Kidney epithelial cell (primary cell): ENCODE measurements at places on chromosomes 12 and 14. TPM values are rescaled to one million over a fixed set of nuclear protein-coding genes. Genes with fewer than 3 reads are reported as not detected.
A peak's percentile ranks its signal among the peaks of the same experiment; 100 is the strongest.

DNA sequence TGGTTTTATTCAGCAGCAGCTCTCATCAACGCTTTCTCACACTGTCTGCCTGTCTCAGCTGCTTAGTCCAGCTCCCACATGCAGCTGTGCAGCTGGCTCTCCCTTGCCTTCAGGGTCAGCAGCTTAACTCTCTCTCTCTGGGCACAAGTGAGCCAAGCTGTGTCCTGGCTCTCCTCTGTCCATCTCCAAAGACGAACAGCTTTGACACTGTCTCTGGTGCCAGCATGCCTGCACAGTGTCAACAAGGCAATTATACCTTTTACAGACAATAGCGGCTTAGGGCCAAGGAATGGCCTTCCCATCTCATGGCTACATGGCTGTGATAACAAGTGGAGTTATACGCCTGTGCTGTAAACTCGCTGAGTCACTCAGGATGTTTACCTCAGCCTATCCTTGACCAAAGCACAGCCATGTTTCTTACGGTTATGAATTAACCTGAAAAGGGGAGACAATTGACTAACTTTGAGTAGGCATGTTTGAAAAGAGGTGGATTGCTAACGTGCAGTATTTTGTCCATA, 38.4 kb upstream of the MANSC4 start:
- DNase-seq: no peak

DNA sequence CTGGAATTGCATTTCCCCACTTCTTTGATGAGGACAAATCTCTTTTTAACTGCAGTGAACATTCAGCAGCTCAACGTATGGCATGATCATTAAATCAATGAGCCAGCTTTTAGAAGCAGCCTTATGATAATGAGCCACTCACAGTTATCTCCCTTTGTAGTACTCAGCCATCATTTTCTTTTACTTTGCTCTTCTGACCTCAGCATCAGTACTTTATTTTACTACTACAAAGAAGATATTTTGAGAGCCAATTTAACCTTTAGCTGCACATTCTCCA, 250.0 kb upstream of the CLEC14A start:
- no peak for DNase-seq

DNA sequence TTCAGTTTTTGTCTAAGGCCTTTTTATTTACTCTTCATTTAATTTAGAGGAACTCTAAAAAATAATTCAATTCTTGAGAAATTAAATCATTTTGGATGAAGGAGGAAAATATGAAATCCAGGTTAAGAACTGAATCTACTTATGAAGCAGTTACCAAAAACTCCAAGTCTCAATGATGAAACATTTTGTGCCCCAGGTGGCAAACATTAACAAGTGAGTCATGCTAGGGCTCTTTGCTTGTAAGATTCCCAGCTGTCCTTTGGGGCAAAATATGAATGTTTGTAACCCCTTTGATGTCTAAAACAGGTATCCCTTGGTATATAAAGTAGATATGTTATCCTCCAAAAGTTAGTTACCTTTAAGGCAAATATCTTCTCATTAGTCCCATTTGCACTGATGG, 202.4 kb downstream of the NEDD1 start:
- DNase-seq: peak; percentile 35

DNA sequence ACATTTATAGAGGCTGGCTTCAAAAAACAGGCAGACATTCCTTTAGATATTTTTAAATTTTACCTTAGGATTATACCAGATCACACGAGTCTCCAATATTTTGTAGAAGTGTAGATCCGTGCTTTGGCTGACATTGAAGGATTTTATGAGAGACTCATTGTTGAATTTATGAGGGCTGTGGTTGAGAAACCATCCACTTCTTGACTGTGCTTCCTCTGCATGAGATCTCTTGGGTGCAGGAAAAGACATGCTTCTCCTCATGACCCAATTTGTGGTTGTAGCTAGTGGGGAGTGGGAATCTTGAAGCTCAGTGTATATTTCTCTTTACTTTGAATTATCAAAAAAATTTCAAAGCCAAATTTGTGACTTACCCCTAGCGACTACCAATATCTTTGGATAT, 36.7 kb upstream of the NKX2-8 start:
- no peak for DNase-seq

DNA sequence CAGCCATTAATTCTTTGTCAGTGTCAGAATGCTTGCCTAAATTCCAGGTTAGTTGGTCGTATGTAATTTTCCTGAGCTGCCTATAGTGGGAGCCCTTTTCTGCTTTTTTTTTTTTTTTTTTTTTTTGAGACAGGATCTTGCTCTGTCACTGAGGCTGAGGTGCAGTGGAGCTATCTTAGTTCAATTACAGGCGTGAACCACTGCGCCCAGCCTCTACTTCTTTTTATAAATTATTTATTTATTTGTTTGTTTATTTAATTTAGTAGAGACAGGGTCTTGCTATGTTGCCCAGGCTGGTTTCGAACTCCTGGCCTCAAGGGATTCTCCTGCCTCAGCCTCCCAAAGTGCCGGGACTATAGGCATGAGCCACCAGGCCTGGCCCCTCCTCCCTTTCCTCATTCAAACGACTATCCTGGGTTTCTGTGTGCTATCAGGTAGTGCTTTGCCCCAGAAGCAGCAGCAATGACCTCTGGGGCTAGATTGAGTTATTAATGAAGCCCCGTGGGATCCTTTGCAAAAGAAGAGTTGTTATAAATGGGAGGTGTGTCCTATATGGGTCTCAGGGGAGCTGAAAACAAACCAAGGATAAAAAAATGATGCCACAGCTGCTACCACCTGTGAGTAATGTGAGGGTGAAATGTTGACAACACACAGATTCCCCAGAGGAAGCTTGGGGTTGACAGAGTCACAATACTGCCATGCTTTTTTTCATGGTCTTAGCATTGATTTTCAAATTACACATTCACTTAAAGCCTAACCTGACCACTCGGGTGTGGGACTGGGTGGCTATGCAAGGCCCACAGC, 34.6 kb upstream of the NFKBIA start:
- DNase-seq: no peak

DNA sequence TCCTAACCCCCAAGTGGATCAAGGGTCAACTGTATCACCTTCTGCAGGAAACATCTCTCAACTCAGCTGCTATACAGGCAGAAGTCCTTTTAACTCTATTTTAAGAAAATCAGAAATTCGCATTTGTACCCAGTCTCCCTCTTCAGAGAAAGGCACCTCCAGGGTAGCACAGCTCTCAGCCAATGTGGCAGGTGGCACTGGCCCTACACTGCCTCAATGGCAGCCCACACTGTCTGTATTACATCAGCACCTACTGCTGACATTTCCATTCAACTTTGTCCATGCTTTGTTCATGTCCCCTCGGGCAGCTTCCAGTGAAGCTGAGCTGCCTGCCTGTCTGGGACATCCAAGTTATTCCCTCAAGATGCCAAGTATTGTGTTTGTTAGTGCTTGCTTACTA, 8.8 kb downstream of the SPTSSA start:
- no peak for DNase-seq

GRCh38 chr12:122356192-122356635, 66.3 kb downstream of the CLIP1 start:
- DNase-seq: no peak

- no peak for DNase-seq
These were observed 34.1 kb upstream of the C12orf75 start for GRCh38 chr12:105296116-105297089.

- DNase-seq: no peak
These were observed 66.8 kb upstream of the GPR68 start for GRCh38 chr14:91311284-91311662.

- DNase-seq: no peak
These were observed 14.4 kb downstream of the FMNL3 start for GRCh38 chr12:49692851-49693250.

- DNase-seq: no peak
These were observed 322.2 kb downstream of the TMEM121 start for GRCh38 chr14:105848570-105848969.

DNA sequence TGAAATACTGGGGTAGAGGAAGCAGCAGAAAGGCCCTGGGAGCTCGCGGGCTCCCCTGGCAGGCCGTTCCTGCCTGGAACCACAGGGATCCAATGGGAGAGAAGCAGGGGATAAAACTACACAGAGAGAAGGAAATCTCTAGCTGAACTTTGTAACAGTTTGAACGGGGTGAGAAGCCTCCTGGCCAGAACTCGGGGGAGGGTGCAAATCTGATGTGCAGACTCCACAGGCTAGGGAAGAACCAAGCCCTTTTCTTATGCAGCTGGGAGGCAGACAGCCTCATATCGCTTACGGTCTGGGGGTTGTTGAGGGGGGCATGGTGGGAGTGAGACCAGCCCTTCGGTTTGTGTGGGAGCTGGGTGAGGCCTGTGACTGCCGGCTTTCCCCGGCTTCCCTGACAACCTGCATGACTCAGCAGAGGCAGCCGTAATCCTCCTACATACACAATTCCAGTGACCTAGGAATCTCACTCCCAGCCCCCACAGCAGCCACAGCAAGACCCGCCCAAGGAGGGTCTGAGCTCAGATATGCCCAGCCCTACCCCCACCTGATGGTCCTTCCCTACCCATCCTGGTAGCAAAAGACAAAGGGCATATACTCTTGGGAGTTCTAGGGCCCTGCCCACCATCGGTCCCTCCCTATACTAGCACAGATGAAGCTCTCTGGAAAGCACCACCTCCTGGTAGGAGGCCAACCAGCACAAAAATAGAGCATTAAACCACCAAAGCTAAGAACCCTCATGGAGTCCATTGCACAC, 143.0 kb downstream of the TMTC1 start:
- peak; percentile 31 for DNase-seq

- peak; percentile 89 for DNase-seq
These were observed 54.6 kb downstream of the NUAK1 start for GRCh38 chr12:106084014-106084671.

- no peak for DNase-seq
These were observed 95.2 kb downstream of the TSPAN9 start for GRCh38 chr12:3172124-3173007.

DNA sequence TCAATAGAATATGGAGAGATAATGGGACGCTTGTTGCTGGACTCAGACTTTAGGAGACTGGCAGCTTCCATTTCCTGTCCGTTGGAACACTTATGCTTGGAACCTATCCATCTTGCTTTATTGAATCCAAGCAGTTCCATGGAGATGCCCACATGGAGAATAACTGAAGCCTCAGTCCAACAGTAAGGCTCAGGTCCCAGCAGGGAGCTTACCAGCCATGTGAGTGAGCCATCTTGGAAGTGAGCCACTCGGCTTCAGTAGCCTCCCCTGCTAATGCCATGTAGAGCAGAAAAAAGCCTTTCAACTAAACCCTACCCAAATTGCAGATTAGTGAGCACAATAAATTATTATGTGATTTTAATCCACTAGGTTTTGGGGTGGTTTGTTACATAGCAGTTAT, 538.8 kb upstream of the STXBP6 start:
- DNase-seq: no peak

DNA sequence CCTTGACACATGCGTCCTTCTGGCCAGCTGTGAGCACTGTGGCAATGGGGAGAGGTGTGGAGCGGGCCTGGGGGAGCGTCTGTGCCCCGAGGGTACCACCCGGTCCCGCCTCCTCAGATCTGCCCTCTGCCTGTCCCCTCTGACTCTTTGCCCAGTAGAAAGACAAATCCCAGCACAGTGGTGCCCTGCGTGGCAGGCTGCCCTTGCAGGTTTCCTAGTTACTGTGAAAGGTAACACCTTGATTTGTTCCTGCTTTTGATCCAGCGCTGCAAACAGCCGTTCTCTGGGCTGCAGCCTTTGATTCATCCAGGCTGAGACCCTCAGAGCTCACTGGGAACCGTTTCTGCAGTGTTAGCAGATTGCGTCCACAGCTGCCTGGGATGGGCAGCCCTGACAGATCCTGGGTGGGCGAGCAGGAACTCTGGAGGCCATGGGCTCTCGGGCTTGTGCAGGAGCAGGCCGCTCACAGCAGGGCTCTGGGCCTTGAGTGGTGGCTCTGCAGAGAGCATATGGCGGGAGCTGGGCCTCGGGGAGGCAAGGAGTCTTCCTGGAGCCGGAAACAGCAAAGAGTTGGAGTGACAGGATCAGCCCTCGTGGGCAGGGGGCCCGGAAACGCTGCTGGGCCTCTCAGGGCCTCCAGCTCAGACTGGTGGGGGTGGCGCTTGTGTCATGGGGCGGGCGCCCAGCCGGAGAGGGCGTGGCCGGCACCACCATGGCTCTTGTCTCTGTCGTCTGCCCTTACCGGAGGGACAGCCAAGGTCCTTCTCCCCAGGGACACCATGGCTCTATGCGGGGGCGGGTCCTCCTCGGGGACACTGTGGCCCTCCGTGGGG, 16.6 kb downstream of the FBRSL1 start:
- DNase-seq: no peak

GRCh38 chr14:44149597-44149996, 357.5 kb downstream of the FSCB start:
- peak; percentile 12 for DNase-seq

GRCh38 chr12:119528241-119528640, 65.3 kb upstream of the TMEM233 start:
- no peak for DNase-seq

Gene FAM186B
- total RNA-seq: 0.14 and 0.21 TPM in 2 replicates

Gene TEX52
- total RNA-seq: not detected in 2 replicates

Gene KRT83
- not detected in 2 replicates for total RNA-seq

Gene INSM2
- not detected in 2 replicates for total RNA-seq

Gene ENO2
- total RNA-seq: 27.0 and 33.7 TPM in 2 replicates

Gene TDRD9
- 6.5 and 7.3 TPM in 2 replicates for total RNA-seq

Gene PLCZ1
- total RNA-seq: not detected in 2 replicates

Gene NRIP2
- not detected in 2 replicates for total RNA-seq

Gene DEGS2
- 0.75 TPM in 1 of 2 replicates, not detected in the other for total RNA-seq

Gene MIA2
- 38.6 and 41.2 TPM in 2 replicates for total RNA-seq

Gene RPL10L
- total RNA-seq: not detected in 2 replicates

Gene ITGA7
- total RNA-seq: 2.0 and 6.4 TPM in 2 replicates

Gene SMOC1
- total RNA-seq: 1.4 and 2.7 TPM in 2 replicates

Gene LRFN5
- total RNA-seq: 3.5 TPM in 2 replicates

Gene CLEC4D
- total RNA-seq: not detected in 2 replicates
